ENCODE measurements at places on chromosomes 4 and X.

DNA sequence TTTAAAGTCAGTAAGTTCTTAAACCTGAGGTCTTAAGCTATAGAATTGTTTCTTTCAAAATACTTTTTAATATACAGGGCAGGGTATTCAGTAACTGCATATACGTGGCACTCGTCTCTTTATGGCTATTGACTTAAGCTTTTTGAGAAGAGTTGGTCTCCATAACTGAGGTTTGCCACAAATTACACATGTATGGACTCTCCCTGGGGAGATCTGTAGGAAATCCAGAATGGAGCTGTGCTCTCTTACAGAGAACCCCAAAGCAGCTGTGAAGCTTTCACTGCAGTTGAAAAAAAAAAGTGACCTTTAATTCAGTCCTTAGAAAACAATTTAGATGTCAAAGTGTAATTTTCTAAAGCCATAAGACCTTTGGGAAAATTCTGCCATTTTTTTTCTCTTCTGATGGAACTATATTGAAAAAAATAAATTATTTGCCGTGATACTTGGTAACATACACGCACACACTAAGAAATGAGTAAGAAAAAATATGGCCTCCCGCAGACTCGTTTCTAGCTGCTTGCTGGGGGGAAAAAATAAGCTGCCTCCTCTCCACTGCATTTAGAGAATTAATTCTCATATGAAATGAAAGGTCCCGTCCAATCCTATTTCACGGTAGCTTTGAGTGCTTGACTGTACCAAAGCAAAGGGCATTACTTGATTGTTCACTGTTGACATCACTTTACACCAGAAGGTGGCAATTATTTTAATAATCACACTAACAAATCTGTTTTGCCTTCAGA is 159.4 kb upstream of the TENM3 start:
- DNase-seq: no peak

- no peak for DNase-seq
These were observed 746.3 kb upstream of the FAM241A start for GRCh38 chr4:111398906-111399330.

- no peak for DNase-seq
These were observed 68.9 kb downstream of the ARHGAP24 start for GRCh38 chr4:85543832-85544231.

DNA sequence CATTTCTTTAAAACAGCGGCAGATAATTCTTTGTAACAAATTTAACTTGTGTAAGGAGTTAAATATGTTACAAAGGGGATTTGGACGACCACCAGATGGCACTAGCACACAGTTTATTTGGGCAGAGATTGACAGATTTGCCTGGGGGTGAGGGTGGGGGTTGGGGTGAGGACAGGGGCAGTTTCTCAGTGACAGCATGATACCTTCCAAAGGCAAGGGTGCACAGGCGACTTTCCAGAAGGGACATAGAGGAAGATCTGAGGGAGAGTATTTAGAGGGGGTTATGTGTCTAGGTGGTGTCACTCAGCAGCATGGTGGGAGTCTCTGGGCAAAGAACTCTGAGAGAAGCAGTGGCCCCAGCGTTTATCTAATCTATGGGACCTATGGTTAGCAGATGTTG is 9.6 kb upstream of the TMA16 start:
- peak; percentile 51 for DNase-seq

DNA sequence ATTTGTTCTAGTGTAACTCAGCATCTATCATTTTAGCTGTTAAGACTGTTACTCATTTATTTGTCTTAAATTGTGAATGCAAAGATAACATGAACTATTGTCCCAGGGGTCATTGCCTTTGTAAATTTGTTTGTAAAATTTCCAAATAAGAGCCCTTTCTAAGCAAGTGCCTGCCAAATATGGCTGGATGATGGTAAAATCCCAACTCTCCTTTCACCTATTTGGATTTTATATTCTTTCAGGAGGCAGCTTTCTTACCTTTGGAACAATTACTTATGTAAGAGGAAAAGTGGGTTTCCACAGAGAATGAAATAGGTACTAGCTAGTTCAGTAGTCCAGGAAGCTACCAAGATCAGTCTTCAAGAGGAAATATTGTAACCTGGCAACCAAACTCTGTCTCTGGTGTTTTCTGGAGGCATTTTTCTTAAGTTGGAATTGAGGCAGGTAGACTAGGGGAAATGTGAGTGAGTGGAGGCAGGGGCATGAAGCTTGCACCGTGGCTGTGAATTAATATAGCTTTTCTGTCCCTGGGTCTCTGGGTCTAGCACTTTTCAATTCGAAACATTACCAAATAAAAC is 363.0 kb upstream of the ZCCHC13 start:
- DNase-seq: no peak

- no peak for DNase-seq
These were observed 16.0 kb downstream of the TNMD start for GRCh38 chrX:100600758-100601157.

DNA sequence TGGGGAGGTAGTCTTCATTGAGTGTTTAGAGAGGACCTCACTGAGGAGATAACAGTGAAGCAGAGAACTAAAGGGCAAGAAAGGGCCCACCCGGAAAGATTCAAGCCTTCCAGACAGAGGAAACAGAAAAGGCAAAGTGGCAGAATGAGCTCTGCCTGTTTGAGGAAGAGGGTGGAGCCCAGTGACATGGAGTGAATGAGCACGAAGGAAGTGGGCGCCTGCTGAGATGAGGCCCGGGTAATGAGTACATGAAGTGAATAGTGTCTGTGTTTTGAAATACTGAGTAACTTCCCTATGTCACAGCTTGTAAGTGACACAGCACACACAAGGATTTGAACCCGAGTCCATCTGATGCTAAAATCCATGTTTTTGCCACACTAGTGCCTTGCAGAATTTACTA is 32.5 kb upstream of the TLR2 start:
- DNase-seq: peak; percentile 41

DNA sequence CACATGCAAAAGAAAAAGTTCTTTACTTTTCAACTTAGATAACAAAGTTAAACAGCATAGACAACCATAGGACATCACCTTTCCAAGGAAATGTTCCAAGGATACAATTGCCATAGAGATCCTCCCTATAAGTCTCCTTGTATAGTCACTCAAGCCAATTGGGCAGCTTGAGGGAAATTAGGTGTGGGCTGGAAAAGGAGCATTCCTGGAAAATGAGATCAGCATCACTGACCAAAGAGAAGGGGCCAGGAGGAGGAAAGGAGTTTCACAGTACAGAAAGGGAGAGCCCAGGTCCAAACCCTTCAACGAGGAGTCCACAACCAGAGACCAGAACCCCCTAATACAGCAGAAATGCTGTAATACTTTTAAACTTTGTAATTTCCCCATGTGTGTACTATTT is 91.5 kb upstream of the PPARGC1A start:
- no peak for DNase-seq
